ENCODE measurements at places on chromosomes 1 and 21.

DNA sequence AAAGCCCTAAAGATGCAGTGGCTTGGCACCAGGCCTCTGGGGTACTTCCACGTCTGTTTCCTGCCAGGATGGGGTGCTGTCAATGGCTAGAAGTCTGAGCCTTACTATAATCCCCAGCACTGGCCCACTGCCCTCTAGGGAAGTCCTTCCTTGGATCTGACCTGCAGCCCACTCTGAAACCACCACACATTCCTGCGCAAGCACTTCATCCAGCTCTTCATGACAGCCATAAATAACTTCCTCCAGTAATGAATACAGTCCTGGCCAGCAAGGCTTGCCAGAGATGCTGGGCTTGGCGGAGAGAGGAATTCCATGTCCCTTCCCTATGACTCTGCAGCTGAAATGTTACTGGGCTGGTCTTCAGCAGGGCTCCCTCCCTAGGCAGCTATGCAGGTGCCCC lies 32.6 kb downstream of the ALPL start:
- DNase-seq = no peak

DNA sequence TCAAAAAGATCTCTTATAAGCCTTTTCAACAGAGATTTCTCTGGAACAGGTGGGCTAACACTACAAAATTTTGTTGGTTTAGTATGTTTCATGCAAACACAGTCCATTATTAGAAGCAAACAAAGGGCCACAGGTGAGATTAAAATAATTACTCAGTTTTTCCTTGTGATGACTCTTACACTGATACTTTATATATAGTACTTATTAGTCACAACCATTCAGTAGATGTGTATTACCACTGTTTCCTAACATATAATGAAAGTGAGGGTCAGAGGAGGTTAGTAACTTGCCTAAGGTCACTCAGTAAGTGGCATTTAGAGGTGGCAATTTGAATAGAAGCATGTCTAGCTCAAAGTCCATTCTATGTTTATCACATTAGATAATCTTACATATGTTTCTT lies 44.2 kb downstream of the CYYR1 start:
- DNase-seq = no peak

- no peak for DNase-seq
Observed at GRCh38 chr1:101420406-101420805, 183.6 kb downstream of the S1PR1 start.

DNA sequence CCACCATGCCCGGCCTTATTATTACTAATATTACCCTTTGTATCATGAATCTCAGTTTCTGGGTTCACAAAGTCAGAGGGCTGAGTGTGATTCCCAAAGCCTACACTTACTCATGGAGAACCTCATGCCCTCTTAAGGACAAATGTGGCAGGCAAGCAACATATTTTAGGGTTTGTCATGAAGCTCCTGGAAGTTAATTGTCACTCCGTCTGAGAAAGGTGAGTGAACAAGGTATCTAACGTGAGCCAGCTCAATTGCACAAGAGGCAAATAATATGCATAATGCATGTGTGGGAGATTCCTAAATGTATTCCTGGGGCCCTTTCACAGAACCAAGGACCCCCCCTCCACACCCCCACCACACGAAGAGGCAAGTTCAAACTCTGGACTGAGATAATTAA lies 10.1 kb upstream of the TIAM1 start:
- no peak for DNase-seq

DNA sequence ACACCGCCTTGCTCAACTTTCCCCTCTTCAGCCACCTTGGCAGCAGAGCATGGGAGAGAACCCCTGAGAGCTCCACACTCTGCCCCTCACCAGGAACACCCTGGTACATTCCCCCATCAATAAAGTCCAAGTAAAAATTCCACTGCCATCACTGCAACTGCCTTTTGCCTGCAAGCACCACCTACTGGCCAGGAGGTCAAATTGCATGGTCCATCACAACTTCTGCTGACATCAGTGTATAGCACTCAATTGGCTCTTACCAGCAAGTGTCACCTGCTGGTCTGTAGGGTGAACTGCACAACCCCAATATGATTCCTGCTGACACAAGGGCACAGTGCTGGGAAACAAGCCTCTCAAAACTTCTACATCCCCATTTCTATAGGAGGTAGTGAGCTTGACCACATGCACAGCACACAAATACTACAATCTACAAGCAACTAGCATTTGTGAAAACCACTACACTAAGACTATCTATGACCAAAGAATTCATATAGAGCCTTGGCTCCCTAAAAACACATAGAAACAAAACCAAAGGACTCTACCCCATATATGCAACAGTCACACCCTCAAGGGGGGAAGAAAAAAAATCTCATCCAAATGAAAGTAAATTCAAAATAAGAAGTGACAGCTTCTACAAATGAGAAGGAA lies 69.2 kb downstream of the FASLG start:
- no peak for DNase-seq

DNA sequence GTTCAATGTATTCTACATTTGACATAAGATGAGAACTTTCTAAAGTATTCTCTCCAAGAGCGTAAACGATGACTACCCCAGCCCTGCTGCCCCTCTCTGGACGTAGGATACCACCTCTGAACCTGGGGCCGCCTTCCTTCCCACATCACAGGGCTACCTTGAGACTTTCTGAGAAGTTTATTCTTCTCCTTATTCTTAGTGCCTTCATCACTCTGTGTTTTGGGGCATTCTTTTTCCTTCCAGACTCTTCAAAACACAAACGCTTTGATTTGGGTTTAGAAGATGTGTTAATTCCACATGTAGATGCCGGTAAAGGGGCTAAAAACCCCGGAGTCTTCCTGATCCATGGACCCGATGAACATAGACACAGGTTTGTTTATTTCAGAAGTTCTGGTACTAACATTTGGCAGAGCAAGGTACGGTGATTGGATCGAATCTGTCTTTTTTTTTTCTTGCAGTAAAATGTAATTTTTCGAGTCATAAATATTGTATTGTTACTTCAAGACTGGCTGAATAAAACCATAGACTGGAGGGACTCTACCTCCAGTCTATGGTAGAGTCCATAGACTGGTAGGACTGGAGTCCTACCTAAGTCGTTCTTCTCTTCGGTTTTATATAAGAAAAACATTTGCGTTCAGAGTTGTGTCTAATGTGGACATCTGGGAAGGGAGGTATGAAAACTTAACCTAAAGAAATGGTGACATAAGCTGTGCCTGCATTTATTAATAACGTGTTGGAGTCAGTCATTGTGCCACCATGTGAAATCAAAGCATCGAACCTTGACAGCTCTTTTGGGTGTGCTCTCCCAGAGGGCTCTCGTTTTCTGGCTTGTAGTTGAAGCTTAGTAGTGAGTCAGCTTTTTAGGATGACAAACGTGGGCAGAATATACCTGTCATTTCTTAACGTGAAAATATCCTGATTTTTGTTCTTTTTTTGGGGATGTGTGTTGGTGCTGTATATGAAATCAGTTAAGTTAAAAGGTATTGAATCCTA lies 1.2 kb downstream of the MAN1A2 start:
- no peak for DNase-seq

- DNase-seq = peak; percentile 74
Observed at GRCh38 chr1:151715726-151716404, 738 bp downstream of the CELF3 start.
